ENCODE measurements at places on chromosomes 3 and 15.

GRCh38 chr3:56932866-56933265 lies 127.6 kb upstream of the SPATA12 start:
- no peak for DNase-seq

DNA sequence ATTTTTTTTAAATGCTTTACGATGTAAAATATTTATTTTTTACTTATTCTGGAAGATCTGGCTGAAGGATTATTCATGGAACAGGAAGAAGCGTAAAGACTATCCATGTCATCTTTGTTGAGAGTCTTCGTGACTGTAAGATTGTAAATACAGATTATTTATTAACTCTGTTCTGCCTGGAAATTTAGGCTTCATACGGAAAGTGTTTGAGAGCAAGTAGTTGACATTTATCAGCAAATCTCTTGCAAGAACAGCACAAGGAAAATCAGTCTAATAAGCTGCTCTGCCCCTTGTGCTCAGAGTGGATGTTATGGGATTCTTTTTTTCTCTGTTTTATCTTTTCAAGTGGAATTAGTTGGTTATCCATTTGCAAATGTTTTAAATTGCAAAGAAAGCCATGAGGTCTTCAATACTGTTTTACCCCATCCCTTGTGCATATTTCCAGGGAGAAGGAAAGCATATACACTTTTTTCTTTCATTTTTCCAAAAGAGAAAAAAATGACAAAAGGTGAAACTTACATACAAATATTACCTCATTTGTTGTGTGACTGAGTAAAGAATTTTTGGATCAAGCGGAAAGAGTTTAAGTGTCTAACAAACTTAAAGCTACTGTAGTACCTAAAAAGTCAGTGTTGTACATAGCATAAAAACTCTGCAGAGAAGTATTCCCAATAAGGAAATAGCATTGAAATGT lies 15.6 kb downstream of the THBS1 start:
- no peak for DNase-seq

- no peak for DNase-seq
These were observed 43.9 kb upstream of the FNDC3B start for GRCh38 chr3:171995486-171995885.

- DNase-seq: no peak
These were observed 47.5 kb downstream of the ABTB1 start for GRCh38 chr3:127720161-127720823.

DNA sequence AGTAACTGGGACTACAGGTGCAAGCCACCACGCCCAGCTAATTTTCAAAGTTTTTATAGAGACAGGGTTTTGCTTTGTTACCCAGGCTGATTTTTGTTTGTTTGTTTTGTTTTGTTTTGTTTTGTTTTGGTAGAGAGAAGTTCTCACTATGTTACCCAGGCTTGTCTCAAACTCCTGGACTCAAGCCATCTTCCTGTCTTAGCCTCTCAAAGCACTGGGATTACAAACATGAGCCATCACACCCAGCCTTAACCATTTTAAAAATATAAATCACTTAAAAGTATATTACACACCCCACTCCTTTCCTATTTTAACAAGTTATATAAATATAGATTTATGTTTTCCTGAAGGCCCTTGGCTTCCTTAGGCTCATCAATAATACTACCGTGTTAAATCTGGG lies 6.5 kb upstream of the DYNC1LI1 start:
- no peak for DNase-seq

- DNase-seq: no peak
These were observed 107.0 kb upstream of the PFN2 start for GRCh38 chr3:150077581-150078247.

- DNase-seq: no peak
These were observed 540.2 kb downstream of the NAALADL2 start for GRCh38 chr3:175399156-175399840.

DNA sequence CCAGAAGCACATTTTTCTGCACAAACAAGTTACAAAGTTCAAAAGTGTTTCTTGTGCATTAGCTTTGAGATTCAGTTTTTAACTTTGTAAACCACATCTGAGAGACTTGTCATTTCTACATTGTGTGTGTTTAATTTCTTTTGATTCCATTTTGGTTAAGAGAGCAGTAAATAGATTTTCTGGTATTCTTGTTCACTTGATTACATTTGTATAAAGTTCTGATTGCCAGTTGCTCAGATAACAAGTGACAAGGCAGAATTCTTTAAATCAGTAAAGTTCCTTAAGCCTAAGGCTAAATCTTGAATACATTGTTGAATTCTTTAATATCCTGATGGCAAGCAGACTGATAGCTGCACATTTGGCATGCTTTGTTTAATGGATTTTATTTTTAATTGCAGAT lies 3.1 kb upstream of the FBXO22 start:
- DNase-seq: no peak

DNA sequence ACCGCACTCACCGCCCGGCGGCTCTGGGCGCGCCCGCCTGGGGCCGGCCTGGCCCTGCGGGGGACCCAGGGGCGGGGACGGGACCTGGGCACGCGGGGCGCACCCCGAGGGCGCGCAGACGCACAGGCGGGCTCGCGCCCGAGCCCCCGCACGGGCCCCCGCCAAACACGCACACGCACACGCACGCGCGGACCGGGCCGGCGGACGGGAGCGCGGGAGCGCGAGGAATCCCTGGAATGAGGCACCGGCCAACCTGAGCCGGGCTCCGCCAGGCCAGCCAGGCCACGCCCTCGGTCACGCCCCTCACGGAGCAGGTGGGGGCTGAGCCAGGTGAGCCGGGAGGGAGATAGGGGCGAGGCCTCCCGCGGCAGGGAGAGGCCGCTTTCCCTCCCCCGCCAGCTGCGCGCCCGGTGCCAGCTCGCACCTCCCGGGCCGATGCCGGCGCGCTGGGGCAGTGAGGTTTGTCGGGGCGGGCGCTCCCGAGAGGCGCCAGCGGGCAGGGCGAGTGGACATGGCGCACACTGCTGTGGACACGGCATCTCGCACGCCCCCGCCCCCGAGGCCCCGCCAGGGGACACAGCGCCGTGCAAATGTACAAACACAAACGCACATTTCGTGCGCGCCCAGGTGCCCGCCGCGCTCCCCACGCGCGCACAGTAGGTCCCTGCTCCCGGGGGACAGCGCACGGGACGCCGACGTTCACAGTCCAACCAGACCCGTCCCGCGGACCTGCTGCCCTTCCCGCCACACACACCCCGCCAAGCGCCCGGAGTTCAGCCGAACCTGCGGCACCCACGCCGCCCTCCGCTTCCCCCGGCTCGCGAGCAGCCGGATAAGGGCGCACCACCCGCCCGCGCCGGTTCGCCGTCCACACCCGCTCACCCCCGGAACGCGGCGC lies 75.9 kb upstream of the VGLL4 start:
- DNase-seq: peak; percentile 44

DNA sequence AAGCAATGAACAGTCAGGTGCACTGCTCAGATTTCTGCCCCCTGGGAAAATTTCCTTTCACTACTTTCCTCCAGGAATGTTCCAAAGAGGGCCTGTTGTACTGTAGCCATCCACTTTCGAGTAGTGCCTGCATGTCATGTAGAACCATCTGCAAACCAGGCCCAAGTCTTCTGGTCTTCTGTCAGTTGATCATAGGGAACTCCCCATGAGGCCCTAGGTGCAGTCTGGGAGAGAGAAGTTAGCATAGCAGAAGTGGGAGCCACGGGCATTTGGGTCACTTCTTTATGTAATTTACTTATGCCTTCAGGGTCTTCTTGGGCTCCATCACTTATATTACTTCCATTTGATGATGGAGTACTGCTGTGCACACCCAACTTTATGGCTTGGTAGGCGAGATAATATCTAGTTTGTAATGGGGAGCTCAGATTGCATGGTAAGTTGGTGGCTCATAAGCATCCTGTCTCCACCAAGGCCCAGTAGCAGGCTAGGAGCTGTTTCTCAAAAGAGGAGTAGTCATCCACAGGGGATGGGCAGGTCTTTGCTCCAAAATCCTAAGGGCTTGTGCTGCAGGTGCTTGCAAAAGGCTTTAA lies 151.4 kb downstream of the NFKBIZ start:
- DNase-seq: no peak

DNA sequence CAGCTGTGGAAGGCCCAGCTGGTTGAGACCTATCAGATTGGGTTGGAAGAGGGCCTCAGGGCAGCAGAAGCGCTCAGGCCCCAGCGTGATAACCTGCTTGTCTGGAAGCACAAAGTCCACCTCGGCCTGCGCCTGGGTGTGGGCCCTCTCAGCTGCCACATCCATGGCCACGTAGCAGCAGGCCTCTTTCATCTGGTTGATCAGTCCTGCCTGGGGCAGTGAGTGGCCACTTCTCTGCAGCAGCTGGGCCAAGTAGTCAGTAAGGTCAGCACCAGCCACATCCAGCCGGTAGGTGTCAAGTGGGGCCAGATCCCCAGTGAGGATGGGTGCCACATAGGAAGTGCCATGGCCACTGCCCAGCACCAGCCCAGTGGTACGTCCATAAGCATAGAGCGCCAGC lies 3.9 kb upstream of the CAMKV start:
- no peak for DNase-seq

- DNase-seq: no peak
These were observed 657.3 kb downstream of the VGLL3 start for GRCh38 chr3:86333636-86334035.

GRCh38 chr3:74009961-74010844 lies 385.5 kb upstream of the PDZRN3 start:
- no peak for DNase-seq

DNA sequence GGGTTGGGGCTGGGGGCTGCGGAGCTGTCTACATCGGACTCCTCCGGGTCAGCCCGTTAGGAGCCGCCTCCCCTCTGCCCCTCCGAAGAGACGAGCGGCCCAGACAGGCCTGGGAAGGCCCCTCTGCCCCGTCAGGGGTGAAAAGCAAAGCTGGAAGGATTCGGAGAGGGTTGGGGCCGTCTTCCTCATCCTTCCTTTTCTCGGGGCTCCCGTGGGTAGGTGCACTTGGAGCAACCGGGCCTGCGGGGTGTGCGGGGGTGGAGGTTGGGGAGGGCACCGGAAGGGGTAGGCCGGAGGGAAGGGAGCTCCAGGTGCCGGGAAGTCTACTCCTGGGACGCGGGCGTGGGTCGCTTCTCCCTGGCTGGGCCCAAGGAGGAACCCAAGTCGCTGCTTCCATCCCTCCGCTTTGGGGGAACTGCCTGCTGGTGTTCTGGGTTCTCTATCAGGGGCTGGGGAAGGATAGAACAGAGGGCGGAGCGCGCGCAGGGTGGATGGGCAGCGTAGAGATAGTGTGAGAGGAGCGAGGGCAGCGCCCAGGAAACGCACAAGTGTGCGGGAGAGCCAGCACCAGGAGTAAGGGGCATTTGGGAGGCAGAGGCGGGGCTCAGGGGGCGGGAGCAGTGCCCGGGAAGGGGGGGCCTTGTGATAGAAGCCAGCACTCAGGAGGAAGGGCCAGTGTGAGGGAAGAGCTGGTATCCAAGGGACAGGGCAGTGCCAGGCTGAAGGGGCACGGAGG lies 590 bp downstream of the POLR2H start:
- no peak for DNase-seq

GRCh38 chr3:194447161-194447560 lies 39.6 kb downstream of the ATP13A3 start:
- no peak for DNase-seq

GRCh38 chr3:49671291-49672288 lies 2.6 kb upstream of the APEH start:
- peak; percentile 39 for DNase-seq

DNA sequence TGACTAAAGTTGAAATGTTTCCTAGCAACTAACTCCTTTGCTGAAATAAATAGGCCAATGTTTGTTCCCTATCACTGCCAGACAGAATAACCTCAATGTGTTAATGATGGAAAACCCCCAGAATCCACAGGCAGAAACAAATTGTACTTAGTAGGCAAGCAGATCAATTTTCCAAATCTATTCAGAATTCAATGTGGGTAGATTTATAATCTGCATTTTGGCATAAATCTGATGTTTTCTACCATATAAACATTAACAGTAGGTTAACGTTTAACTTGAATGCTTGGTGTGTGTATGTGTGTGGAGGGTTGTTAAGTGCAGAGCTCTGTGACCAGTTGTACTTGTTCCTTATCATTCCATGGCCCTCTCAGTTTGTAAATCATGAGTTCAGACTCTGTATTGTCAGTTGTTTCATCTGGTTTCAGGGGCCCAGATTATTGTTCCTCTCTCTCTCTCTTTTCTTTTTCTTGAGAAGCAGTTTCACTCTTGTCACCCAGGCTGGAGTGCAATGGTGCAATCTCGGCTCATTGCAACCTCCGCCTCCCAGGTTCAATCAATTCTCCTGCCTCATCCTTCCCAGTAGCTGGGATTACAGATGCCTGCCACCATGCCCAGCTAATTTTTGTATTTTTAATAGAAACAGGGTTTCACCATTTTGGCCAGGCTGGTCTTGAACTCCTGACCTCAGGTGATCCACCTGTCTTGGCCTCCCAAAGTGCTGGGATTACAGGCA lies 32.8 kb downstream of the PLSCR1 start:
- no peak for DNase-seq

DNA sequence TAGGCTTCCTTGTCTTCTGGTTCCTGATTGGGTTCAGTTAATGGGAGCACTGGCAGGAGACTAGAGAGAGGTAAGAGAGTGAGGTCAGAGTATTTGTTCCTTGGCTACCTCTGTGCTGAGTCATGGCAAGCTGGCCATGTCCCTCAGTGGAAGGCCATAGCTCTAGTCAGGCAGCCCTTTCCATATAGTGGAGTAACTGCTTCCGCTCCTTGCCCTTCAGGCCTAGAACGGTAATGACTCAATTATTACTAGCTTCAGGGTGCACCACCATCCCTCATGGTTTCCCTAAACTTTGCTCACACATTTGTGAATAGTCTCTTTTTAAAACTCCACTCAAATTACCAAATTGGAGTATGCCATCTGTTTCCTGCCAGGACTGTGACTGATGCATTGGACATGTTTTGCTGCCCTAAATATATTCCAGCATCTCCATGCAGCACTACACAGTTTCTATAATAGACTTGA lies 10.5 kb upstream of the ANO10 start:
- no peak for DNase-seq

DNA sequence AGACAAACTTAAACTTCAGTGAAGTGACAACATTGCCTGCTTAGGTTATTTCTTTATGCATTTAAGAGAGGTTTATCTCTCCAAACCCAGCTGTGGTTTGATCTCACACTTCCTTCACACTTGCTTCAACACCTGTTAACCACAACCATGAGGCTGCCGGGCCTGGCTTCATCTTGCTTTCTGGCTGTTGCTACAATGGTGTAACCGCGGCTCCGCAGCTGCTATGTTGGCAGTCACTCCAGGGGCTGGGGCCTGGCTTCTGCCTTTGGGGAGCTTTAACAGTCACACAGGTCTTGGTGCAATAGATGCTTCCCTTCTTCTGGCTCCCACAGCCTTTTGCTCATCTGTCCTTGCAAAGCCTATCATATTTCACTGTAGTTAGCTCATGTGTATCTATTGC lies 72.9 kb upstream of the MNS1 start:
- DNase-seq: peak; percentile 8

- no peak for DNase-seq
These were observed 389.5 kb downstream of the CACNA2D3 start for GRCh38 chr3:54511766-54512365.

- no peak for DNase-seq
These were observed 63.4 kb downstream of the PPARG start for GRCh38 chr3:12352253-12352652.

- DNase-seq: no peak
These were observed 35.2 kb downstream of the PARP15 start for GRCh38 chr3:122612696-122613095.

GRCh38 chr3:131401978-131402377 lies 20.4 kb downstream of the NUDT16 start:
- DNase-seq: no peak
